ENCODE measurements at places on chromosomes 13 and 19.
A peak's percentile ranks its signal among the peaks of the same experiment; 100 is the strongest.

DNA sequence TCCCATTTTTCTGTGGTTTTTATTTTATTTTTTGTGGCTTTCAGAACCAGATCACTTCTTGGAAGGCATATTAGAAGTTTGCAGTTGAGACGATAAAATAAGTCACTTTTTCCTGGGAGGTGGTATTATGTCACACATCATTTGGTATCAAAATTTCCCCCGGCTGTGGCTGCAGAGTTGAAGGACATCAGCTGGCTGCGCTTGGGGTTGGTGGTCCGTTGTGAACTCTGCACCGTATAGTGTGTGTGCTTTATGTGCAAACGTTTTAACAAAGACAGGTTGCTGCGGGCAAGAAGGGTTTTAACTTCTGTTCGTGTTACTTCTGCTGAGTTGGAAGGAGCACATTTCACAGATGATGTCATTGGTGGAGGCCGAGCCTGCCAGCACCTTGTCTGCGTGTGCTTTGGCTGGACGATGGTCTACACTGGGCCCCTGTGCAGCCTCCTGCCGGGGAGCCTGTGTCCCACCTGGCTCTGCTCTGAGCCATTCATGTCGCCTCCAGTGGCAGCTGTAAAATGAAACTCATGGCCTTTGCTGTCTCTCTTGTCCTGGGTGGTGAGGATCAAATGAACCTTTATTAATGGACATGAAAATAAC is 9.6 kb downstream of the ATP11A start:
- DNase-seq = no peak

DNA sequence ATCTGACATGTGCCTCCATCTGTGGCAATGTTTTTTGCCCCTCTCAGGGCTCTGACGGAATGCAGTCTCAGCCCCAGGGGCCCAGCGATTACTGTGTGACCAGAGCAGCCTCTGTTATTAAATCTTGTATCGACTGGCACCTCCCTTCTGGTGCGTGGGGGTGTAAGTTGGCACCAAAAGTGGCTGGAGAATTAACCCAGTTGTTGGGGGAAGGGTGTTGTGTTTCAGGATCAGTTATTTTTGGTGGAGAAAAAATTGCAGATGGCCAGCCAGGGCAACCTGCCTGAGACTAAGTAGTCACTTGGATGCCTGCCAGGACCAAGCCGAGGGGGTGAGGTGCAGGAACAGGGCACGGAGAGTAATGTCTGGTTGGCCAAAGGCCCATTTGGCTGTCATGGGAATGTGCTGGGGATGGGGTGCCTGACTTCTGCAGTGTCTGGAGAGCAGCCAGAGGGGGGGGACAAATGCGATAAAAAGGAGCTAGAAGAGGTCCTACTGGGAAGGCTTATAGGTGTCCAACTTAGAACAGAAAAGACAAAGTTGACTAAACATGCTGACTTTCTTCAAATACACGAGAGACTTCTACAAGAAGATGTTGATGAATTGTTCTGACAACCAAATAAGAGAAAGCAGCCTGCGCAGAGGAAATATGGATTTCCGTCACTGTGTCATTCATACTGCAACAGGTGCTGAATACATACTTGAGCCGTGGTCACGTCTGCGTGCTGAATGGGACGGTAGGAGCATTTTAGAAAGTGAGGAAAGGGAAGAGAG is 69.8 kb downstream of the SIAH3 start:
- DNase-seq = no peak

GRCh38 chr13:74128156-74128767 is 5.9 kb downstream of the KLF12 start:
- no peak for DNase-seq

DNA sequence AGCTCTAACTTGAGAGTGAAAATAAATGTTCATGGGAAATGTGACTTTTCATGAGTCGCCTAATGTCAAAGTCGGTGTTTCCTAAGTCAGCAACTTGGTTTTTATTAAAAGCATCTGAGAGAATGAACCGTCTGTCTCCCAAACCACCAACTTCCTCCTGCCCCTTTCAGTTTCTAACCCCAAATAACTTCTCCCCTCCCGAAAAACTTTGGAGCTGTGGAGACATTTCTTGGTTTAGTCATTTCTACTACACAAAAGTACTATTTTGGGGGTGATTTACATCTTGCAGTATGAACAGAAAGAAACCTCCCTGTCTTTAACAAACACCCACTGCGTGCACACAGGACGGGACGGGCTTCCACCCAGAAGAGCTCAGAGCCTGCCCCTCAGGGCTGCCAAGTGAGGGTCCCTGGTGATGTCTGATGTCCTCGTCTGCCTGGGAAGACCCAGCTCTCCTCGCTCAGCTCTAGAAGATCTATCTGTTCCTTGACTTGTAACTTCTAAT is 65.0 kb downstream of the RASA3 start:
- peak; percentile 88 for DNase-seq

- DNase-seq = peak; percentile 85
Observed at GRCh38 chr19:35716801-35717664, 770 bp upstream of the KMT2B start.

DNA sequence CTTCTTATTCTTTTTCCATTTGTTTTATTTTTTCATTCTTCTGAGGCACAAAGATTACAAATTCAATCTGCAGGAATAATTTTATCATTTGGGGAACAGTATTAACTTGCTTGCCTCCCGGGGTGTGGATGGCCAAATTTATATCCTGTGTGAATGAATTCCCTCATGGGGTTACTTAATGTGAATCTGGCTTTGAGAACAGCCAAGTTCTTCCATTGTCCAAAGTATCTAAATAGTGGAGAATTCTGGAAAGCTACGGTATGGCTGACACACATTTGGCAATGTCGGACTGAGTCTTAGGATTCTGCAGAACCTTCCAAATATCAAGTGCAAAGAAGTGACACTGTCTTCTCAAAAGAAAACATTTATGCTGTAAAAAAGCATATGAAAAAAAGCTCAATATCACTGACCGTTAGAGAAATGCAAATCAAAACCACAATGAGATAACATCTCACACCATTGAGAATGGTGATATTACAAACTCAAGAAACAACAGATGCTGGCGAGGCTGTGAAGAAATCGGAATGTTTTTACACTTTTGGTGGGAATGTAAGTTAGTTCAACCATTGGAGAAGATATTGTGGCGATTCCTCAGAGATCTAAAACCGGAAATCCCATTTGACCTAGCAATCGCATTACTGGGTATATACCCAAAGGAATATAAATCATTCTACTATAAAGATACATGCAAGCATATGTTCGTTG is 620.2 kb downstream of the EFNB2 start:
- no peak for DNase-seq

DNA sequence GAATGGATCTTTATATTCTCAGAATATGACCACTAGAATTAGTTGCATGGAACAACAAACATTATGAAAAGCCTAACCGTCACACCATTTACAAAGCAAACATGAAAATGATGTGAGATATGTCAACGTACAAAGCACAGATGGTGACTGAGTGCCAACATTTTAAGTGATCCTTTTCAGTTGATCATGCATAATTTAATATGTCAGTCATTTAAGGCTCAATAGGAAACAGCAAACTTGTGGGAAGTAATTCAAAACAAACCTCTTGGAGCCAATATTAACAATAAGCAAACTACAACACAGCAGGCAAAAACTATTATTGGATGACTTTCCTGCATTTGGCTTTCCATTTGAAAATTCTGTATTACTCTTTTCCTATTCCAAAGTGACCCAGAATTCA is 277.6 kb downstream of the SLITRK6 start:
- no peak for DNase-seq

DNA sequence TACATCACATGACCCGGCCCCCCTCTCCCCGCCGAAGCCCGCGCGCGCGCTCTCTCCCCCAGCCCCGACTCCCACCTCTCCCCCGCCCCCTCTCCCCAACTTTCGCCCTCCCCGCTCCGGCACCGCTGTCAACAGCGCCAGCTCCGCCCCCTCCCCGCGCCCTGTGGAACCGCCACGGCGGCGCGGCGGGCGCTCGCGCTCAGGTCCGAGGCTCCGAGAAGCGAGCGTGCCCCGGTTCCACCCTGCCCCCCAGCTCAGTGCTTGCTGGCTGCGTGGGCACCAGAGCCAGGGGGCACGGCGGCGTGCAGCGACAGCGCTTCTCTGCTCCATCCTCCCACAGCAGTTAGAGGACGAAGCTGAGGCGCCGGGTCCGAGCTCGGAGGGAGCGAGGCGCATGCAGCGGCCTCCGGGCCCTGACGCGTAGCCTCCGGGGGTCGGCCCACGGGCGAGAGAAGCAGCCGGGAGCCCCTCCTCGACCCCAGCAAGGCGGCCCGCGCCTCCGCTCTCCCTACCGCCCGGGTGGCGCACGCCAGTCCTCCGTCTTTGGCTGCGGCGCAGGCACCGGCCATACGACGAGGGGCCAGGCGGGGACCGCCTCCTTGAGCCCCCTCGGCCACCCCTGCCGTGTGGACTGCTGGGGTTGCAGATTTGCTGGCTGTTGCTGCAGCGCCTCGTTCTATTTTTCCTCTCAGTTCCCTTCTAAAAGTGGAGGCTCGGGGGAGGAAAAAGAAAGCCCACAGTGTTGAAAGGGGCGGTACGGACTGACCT is 109.5 kb downstream of the KCNRG start:
- peak; percentile 72 for DNase-seq

GRCh38 chr13:57832187-57832586 is 200.6 kb downstream of the PCDH17 start:
- DNase-seq = no peak

DNA sequence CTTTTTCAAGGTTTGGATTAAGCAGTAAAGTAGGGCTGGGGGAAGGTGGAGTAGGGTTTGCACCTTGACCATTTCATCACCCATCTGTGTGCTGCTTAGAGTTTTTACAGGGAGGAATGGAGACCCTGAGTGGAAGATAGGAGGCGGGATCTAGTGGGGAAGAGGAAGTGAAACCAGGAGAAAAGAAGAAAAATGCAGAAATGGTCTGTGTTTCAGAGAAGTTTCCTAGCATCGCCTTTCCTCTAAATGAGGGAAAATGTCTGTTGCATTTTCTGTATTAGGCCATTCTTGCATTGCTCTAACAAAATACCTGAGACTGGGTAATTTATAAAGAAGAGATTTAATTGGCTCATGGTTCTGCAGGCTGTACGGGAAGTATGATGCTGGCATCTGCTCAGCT is 64.1 kb downstream of the TPT1 start:
- DNase-seq = peak; percentile 66

GRCh38 chr13:91308299-91308698 is 39.2 kb upstream of the MIR17HG start:
- peak; percentile 12 for DNase-seq

- no peak for DNase-seq
Observed at GRCh38 chr13:33707449-33707848, 110.5 kb upstream of the RFC3 start.

GRCh38 chr13:35886332-35887114 is 244.7 kb downstream of the DCLK1 start:
- DNase-seq = no peak

DNA sequence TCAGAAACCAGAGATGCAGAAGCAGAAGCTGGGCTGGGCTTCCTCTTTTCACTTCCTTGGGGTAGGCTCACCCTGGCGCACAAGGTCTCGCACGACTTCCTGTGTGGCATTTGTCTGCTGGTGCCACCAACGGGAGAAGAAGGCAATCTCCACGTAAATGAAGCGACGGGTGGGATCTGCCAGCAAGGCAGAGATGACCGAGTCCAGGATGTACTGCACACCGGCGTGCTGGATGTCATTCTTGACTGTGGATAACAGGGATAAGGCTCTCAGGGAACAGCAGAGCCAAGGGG is 1.3 kb downstream of the MAN2B1 start:
- DNase-seq = peak; percentile 94

GRCh38 chr19:45630463-45630862 is 8.7 kb downstream of the EML2 start:
- peak; percentile 72 for DNase-seq

- no peak for DNase-seq
Observed at GRCh38 chr19:53594811-53595509, 36.8 kb upstream of the DPRX start.

DNA sequence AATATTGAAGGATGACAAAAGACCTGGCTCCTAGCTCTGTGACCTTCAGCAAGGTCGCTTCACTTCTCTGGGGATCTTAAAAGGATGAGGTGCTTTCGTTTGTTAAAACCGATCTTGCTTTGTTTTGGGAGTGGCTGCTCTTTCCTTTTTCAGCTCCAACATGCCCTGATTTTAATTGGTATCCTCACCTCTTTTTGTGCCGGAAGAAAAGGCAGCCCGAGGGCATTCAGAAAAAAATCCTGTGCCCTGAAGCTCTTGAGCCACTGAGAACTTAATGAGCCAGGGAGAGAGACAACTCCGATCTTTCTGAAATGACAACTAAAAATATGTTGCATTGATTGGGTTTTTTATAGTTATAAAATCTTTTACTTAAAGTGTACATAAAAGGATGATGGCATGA is 19.4 kb downstream of the CLDN10 start:
- DNase-seq = no peak

DNA sequence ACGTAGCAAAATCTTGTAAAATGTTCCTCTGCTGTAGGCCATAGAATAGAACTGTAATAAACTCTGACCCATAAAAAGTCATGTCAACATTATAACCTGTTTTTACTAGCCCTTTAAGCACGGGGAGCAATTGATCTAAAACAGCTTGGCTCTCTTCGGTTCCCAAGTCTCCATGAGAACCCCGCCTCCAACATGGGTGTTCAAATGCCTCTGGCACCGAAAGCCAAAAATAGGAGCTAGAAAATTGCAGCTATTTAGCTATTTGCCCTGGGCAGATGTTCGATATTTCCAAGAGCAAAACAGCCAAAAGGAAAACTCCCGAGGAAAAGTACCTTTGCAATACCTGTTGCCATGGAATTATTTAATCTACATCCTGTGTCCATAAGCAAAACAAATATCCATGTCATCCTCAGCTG is 563.1 kb downstream of the EFNB2 start:
- no peak for DNase-seq

GRCh38 chr19:9941671-9942070 is 5.4 kb upstream of the OLFM2 start:
- no peak for DNase-seq

All from NB4 (cell line).